ENCODE measurements at places on chromosomes 11 and 22.

GRCh38 chr11:95937358-95937757, 13.5 kb upstream of the MTMR2 start:
- no peak for DNase-seq

DNA sequence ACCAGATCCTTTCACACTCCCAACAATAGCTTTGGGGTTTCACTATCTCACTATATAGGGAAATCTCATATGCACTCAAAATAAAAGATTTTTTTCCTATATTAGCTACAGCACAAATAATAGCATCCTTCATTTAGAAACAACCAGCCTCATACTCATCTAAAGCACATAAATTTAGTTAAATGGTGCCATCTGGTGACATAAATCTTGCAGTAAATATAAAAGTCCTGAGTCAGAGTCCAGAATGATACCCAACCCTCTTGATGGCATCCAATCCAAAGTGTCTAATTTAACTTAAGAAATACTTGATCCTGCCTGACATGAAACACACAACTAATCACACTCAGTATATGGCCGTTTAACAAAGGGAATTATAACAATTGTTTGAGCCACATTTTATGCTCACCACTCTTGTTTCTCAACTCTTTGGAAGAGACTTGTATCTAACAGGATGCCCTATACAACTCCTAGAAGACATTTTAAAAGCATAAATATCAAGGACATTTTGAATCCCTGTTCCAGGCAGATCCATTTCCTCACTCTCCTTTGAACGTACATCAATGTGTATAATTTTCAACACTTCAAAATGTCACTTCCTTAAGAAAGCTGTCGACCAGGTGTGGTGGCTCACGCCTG, 36.2 kb downstream of the DLG2 start:
- DNase-seq, result peak; percentile 14

DNA sequence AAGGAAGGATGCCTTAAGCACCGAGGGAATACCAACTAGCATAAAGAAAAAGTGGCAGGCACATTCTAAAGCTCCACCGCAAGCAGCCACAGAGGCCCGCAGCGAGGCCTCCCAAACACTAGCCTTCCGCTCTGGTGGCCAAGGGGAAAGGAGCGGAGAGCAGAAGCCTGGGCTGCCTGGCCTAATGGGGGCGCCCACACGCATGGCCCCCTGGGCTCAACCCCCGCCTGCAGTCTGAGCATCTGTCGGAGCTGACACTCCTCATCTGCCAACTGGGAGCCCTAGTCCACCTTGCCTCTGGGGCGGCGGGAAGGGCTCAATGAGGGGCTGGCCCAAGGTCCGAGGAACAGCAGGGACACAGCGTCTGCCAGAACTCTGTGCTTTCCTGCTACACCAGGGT, 50.1 kb upstream of the WNT11 start:
- no peak for DNase-seq

DNA sequence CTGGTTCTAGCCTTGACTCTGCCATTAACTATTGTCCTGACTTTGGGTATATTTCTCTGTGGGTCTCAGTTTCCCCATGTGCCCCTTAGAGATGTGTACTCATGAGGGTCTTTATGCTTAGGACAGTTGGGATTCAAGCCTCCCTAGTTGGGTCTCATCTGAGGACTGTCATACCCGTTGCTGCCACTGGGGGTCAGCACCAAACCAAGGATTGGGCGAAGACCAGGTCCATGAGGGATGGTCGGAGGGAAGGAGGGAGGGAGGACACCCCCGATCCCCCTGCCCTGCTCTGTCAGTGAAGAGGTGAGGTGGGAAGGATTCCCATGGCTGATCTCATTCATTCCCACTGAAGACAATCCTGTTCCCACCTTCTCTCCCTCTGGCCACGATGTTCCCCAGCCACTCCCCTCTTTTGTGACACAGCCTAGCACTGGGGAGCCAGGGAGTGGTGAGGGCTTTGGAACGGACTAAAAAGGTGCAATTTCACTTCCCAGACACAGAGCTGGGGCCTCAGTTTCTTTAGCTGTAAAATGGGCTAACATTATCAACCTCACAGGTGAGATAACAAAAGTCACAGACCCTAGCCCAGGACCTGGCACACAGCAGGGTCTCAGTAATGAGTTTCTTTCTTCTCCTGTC, 12.4 kb upstream of the KLHL35 start:
- DNase-seq, result no peak

- no peak for DNase-seq
Measured at GRCh38 chr11:11400635-11401232, 47.7 kb upstream of the CSNK2A3 start.

DNA sequence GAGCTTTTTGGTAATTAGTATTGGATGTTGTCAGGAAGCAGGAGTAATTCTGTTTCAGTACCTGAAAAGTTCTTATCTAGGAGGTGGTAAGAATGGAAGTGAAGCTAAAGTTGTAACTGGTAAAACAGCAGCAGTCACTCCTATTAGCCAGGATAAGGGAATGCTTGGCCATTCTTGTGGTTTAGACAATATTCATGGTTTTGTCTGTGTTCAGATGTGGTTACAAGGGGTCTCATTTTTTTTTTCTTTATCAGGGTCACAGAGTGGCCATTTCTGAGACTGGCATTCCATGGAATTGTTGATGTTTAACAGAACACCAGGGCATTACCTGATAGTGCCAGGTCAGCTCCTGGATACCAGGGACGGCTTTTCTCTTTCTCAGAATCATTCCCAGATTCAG, 23.8 kb downstream of the TAF1D start:
- DNase-seq, result no peak

GRCh38 chr11:45185228-45185729, 38.8 kb downstream of the PRDM11 start:
- no peak for DNase-seq

DNA sequence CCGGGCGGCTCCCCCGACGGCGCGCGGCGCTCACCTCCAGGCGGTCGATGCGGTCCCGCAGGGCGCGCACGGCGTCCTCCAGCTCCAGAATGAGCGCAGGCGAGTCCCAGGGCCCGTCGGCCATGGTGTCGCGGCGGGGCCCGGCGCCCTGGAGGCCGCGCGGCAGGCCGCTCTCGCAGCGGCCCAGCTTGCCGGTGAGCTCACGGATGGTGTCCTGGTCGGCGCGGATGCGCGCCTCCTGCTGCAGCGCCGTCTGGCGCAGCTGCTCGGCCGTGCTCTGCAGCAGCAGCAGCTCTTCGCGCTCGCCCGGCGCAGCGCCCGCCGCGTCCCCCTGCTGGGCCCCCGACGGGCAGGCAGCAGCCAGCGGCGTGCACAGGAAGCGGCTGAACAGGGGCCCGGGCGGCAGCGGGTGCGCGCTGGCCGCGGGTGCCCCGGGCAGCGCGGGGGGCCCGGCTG, 599 bp downstream of the NPTXR start:
- DNase-seq, result no peak

DNA sequence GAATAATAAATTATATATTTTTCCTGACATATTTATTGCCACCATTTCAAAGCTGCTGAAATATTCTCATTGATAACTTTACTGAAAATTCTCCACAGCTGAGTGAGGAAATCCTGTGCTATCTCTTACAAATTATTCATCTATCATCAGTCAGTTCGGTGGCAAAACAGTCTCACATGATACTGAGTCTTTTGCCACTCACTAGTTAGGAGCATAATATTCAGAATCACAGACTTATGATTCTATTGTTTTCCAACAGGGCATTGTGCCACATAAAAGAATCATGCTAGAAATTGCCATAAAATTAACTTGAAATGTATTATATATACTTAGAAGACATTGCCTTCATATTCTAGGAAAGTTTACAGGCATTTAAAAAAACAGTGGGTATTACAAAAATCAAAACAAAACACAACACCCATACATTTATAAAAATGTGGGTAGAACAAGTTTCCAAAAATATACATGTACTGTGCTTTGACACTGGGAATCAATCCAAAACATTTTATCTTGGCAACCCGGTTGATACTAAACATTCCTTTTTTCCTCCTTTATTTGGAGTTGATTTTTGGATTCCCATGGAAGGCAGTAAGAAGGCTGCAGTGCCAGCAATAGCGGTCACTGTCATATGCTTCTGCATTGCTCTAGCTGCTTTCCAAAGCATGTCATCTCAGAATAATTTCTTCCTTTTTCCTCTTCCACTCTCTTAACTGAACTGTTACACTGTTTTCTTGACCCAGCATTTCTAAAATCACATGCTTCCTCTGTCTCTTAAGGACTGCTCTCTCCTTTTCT, 42.5 kb downstream of the ATG16L2 start:
- DNase-seq, result no peak

DNA sequence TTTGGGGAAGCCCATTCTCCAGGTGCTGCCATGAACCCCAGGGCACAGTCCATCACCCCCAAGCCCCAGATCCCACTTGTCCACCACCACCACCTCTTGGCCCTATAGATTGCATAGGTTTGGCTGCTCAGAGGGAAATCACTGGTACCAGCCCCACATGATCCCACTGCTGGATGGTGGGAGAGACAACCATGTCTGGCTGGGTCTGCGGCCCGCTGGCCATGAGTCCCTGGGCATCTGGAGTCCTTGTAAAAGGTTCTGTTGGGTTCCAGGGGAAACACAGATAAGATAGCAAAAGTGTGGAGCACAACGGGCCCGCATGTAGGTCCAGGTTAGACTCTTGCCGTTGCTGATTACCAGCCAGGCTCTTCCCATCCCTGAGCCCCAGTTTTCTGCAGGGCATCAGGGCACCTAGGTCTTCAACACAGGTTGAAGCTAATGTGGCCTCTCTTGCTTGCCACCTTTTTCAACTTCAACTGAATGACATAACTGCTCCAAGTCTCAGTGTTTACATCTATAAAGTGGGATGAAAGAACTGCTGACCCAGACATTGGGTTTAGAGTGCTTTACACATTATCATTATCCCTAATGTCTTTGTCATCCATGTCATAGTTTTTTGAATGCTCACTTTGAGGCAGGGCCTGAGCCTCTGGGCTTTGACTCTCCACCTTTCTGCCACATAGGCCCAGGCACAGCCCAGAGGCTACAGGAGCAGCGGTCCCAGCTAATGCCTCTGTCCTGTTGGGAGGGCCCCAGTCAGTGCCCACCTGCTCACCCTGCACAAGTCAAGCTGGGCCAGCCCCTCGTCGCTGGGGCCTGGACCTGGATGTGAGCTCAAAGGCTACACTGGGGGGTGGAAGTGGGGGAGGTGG, 1.0 kb upstream of the TANGO2 start:
- DNase-seq, result no peak

DNA sequence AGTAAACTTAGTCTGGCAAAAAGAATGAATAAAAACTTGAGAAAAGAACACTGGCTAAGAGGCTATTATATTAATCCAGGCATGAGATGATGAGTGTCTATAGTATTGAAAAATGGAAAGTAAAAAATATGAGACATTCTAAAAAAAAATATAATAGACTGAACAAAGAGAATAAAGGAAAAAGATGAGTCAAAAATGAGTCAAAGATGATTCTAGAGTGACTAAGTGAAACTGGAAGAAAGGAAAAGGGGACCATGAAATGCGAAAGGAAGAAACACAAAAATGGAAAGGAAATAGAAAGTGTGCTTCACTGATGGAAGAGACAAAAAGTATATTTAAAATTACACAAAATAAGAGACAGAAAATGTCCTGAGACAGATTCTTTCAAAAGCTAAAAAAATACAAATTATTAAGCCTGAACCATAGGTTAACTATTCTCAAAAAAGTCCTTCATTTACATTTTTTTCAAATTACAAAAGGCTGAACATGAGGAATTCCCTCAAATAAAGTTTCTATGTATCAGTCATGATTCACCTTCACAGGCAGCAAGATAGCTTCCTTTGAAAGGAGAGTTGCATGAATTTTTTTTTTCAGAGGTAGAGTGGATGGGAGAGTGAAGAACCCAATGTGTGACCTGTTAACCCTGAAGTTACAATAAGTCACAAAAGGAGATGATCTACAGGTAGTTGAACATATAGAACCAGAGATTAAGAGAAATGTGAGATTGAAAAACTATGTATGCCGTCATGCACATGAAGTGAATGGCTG, 75.2 kb downstream of the EIF3M start:
- DNase-seq, result peak; percentile 20

DNA sequence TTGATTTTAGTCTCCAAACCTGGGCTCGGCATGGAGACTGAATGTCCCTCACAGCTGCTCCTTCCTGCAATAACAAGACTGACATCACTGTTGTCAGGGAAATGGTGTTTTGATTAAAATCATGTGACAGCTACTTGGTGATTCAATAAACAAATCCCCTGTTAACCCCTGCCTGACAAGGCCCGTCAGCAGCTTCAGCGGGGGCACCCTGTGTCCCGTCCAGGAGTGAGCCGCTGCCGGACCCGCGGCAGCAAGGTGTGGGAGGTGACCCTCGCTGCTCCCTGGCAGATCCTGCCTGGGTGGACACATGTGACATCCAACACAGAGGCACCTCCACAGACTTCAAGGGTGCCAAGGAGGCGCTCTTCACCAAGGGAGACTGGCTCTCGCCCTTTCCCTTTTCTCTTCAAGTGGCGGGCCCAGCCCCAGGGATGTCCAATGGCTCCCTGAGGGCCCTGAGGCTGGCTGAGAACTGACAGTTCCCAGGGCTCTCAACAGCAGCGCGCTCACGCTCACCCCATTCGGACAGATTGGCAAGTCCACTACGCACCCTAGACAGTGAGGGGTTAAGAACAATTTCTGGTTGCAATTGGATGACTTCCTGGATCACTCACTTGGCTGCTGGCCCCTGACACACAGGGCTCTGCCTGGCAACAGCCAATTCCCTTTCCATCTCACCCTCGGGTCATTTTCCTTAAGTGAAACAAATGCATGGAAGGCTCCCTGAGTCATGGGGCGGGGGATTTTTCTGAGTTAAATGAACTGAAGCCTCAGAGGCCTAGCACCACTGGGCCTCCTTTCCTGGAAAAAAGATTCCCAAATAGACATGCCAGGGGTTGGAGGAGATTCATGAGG, 30.7 kb downstream of the PPP2R1B start:
- DNase-seq, result peak; percentile 63

DNA sequence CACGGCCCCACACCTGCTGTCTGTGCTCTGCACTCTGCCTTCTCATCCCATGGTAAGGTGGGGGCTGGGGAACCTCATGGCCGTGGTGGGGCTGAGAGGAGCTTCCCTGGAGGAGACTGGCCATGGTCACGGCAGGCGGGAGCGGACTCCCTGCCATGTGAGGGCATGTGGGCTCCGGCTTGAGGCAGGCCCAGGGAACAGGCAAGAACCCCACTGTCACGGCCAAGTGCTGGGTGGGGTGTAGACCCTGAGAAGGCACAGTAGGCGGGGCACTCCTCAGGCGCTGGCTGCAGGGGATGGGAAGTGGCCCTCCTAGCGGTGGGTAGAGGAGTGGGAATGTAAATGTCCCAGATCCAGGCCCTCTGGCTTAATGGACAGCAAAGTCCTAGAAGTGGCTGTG, 1262.7 kb downstream of the BRD1 start:
- no peak for DNase-seq

- DNase-seq, result peak; percentile 48
Measured at GRCh38 chr11:46281371-46281831, 3.9 kb downstream of the CREB3L1 start.

DNA sequence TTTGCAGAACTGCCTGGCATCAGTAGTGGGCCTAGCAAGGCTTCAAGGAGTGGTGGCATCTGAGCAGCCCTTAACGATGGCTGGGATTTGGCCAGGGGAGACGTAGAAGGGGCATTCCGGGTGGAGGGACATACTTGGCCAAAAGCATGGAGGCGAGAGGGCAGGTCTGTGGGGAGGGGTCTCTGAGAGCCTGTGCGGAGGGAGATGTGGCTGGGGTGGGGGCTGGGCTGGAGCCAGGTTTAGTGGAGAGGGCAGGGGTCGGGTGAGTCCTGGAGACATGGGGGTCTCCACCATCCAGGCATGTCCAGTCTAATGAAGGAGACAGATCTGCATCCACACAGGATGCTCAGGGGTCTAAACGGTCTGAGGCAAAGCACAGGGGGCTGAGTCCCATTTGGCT, 34.4 kb upstream of the WNT11 start:
- DNase-seq, result no peak

All from HS-27A (cell line).